Upper lobe of right lung (tissue), 1 donor: ENCODE measurements at places on chromosomes 16 and 17. TPM values are rescaled to one million over a fixed set of nuclear protein-coding genes. Genes with fewer than 3 reads are reported as not detected.

The DOC2B gene
- 13.7 TPM for total RNA-seq

DNA sequence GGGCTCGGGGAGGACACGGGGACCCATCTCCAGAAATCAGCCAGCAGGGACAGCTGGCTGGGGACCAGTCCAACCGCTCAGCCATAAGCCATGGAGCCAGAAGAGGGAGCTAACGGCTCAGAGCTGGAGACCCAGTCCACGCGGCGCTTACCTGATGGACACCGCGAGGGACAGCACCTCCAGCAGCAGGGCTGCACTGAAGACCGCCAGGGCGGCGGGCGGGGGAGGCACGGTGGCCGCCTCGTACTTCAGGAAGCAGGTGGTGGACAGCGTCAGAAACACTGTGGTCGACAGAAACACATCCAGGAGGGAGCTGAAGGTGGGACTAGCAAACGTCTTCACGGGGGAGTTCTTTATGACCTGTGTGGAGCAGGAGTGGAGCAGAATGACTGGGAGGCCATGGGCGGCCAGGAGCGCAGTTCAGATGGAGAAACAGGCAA, 102.6 kb upstream of the CREBBP start:
- no peak overlapping the region for H3K27ac ChIP-seq
- H3K36me3 ChIP-seq, result peaks cover 42% of the 10 kb centered on the region
- H3K4me3 ChIP-seq, result no peak overlapping the region
- no peaks in the 10 kb centered on the region for H3K4me1 ChIP-seq

DNA sequence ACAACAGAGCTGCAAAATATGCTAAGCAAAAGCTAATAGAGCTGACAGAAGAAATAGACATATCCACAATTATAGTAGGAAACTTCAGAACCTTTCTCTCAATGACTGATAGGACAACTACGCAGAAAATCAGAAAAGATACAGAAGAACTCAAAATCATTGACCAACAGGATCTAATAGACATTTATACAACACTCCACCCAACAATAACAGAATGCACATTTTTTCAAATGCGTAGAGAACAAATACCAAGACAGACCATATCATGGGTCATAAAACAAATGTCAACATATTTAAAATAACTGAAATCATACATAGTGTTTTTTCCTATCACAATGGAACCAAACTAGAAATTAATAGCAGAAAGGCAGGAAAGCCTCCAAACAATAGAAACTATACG, 237.4 kb downstream of the C16orf78 start:
- DNase-seq, result no peak
- H3K36me3 ChIP-seq, result no peaks in the 10 kb centered on the region
- no peaks in the 10 kb centered on the region for H3K27me3 ChIP-seq

The KRTAP1-1 gene
- not detected for total RNA-seq

- H3K27ac ChIP-seq, result no peak overlapping the region
- H3K27me3 ChIP-seq, result no peaks in the 10 kb centered on the region
- H3K4me1 ChIP-seq, result no peaks in the 10 kb centered on the region
Observed at GRCh38 chr17:61805399-61805798, 57.9 kb downstream of the BRIP1 start.

The ADAD2 gene
- 0.52 TPM for total RNA-seq

GRCh38 chr16:63466-63865, 9.0 kb downstream of the RHBDF1 start:
- peaks cover 52% of the 10 kb centered on the region for H3K36me3 ChIP-seq
- H3K4me3 ChIP-seq, result no peak overlapping the region
- no peak overlapping the region for H3K27ac ChIP-seq
- no peak for DNase-seq

DNA sequence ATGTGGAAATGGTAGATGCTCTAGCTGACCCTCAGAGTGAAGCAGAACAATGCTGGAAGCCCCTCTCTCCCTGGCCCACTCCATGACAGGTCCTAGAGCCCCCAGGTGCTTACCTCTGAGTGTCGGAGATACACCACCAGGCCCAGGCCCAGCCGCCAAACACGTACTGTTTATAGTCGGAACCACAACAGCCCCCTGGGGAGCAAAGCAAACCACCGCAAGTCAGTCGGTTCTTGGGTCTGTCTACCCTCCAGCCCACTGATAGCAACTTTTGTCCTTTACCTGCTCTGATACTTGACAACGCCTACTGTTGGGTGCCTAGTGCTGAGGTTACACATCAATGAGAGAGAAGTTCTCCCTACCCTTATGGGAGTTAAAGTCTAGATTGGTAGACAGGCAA, 8.7 kb downstream of the FLOT2 start:
- no peak overlapping the region for H3K27ac ChIP-seq
- no peak overlapping the region for H3K4me3 ChIP-seq
- H3K36me3 ChIP-seq, result peaks cover 34% of the 10 kb centered on the region
- no peaks in the 10 kb centered on the region for H3K27me3 ChIP-seq
- DNase-seq, result no peak

DNA sequence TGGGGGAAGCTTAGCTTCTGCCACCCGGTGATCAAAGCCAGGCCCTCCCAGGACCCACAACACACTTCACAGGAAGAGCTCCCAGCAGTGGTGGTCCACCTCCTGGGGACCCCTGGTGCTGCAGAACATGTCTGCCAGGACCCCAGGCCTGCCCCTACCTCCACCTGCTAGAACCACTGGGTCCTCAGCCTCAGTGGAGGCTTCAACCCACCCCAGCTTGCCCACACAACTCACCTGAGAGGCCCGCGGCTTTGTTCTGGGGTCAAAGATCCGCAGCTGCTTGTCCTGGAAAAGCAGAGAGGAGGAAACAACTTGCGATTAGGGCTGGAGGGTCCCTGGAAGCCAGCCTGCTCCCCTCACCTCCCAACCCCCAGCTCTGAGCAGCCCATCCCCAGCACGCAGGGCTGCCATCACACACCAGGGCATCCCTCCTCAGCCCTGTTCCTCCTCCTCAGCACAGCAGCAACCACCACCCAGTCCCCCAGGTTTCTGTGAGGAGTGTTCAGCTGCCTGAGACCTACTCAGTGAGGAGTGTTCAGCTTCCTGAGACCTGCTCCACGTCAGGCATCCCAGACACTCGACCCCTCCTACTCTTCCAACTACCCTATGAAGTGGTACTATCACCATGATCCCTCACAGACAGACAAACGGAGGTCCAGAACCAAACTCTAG, 21.2 kb downstream of the CORO7 start:
- no peak overlapping the region for H3K27ac ChIP-seq
- no peak for DNase-seq
- peaks cover 11% of the 10 kb centered on the region for H3K4me1 ChIP-seq
- H3K4me3 ChIP-seq, result no peak overlapping the region
- H3K36me3 ChIP-seq, result peaks cover 18% of the 10 kb centered on the region

DNA sequence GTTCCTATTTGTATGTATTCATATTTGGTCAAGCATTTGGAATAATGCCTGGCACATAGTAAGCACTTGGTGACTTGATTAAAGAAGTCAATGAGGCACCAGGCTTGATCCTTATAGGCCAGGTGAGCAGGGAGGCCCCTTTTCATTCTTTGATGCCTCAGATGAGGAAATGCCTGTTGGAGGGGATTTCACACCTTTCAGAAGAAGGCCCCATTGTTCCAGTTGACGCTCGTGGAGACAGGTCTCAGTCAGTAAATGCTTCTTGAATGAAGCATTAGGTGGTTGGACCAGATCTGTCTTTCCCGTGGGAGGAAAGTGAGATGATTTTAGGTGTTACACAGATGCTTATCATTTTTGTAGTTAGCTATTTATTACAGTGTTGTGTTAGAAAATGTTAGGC, 13.0 kb downstream of the LCMT1 start:
- H3K27me3 ChIP-seq, result no peaks in the 10 kb centered on the region
- no peak overlapping the region for H3K4me3 ChIP-seq
- H3K4me1 ChIP-seq, result peaks cover 3% of the 10 kb centered on the region
- no peak for DNase-seq
- H3K27ac ChIP-seq, result no peak overlapping the region
- H3K36me3 ChIP-seq, result peaks cover 19% of the 10 kb centered on the region

GRCh38 chr16:86951041-86951822, 366.0 kb downstream of the C16orf95 start:
- H3K27me3 ChIP-seq, result no peaks in the 10 kb centered on the region
- H3K4me1 ChIP-seq, result no peaks in the 10 kb centered on the region
- no peaks in the 10 kb centered on the region for H3K36me3 ChIP-seq
- no peak for DNase-seq

The CCL3 gene
- total RNA-seq, result 9.9 TPM

DNA sequence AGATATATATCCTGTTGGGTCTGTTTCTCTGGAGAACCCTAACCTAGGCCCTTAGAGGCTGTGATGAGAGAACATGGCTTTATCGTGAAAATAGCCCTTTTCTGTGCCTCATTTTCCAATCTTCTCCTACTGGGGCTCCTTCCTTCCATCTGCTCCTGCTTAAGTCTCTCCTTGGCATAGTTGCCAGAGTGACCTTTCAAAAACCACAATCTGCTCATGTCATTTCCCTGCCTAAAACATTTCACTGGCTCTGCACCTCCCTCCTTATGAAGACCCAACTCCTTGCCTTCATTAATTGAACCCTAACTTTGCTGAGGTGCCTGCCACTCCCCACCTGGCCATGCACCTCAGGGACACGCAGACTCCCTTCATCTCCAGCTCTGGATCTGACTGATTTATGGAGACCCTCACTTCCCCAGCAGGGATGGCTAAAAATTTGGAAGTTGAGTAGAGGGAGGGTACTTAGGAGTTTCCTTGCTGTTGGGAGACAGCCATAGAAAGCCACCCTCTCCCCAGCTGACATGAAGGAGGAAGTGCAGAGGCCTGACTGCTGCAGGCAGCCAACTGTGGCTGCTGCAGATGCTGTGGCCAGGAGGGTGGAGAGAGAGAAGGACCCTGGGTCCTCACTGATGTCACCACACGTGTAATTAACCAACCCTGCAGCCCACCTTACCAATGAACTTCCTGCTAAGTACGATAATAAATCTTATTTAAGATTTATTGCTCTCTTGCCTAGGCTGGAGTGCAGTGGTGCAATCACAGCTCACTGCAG, 6.3 kb upstream of the GGA2 start:
- no peak overlapping the region for H3K27ac ChIP-seq
- no peaks in the 10 kb centered on the region for H3K36me3 ChIP-seq
- H3K4me3 ChIP-seq, result no peak overlapping the region
- peaks cover 6% of the 10 kb centered on the region for H3K4me1 ChIP-seq
- H3K27me3 ChIP-seq, result no peaks in the 10 kb centered on the region
- DNase-seq, result no peak

GRCh38 chr16:88350922-88351321, 31.8 kb upstream of the ZNF469 start:
- H3K27ac ChIP-seq, result no peak overlapping the region
- H3K36me3 ChIP-seq, result no peaks in the 10 kb centered on the region
- H3K27me3 ChIP-seq, result no peaks in the 10 kb centered on the region
- no peaks in the 10 kb centered on the region for H3K4me1 ChIP-seq

The CES5A gene
- total RNA-seq, result not detected

- peak overlapping the region; percentile 83 for H3K27ac ChIP-seq
- peak overlapping the region; percentile 28 for H3K4me3 ChIP-seq
- peak; percentile 86 for DNase-seq
- H3K4me1 ChIP-seq, result peaks cover 40% of the 10 kb centered on the region
Observed at GRCh38 chr17:1730326-1731193, 6.1 kb downstream of the WDR81 start.

The SLC47A1 gene
- 13.4 TPM for total RNA-seq

DNA sequence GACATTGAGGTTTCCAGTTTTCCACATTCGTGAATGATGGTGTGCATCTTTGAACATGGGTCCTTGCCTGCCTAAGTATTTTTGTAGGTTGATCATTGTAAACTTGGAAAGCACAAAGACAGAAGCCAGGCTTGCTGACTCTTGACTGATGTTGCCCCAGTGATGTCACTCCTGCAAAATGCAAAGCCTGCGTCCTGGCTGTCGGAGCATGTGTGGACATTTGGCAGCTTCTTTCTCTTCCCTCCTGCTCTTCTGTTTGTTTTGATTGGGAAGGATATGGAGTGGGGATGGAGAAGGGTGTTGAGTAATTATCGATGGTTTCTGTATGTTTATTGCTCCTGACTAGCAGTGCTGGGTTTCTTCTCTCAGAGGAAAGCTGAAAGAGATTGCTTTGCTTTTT, 3.2 kb downstream of the NDE1 start:
- H3K4me3 ChIP-seq, result no peak overlapping the region
- no peaks in the 10 kb centered on the region for H3K27me3 ChIP-seq
- H3K27ac ChIP-seq, result no peak overlapping the region
- H3K36me3 ChIP-seq, result no peaks in the 10 kb centered on the region
- no peak for DNase-seq
- peaks cover 18% of the 10 kb centered on the region for H3K4me1 ChIP-seq

DNA sequence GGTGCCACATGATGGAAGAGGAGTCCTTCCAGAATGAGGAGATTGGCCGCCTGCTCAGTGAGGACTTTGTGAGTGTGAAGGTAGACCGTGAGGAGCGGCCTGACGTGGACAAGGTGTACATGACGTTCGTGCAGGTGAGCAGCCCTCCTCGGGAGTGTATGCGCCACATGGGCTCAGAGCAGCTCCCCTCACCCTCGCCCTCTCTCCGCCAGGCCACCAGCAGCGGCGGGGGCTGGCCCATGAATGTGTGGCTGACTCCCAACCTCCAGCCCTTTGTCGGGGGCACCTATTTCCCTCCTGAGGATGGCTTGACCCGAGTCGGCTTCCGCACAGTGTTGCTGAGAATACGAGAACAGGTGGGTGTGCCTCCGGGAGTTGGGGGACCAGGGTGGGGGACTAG, 1.9 kb downstream of the SPATA20 start:
- no peak overlapping the region for H3K27ac ChIP-seq
- H3K4me1 ChIP-seq, result no peaks in the 10 kb centered on the region
- H3K36me3 ChIP-seq, result no peaks in the 10 kb centered on the region
- H3K4me3 ChIP-seq, result no peak overlapping the region

DNA sequence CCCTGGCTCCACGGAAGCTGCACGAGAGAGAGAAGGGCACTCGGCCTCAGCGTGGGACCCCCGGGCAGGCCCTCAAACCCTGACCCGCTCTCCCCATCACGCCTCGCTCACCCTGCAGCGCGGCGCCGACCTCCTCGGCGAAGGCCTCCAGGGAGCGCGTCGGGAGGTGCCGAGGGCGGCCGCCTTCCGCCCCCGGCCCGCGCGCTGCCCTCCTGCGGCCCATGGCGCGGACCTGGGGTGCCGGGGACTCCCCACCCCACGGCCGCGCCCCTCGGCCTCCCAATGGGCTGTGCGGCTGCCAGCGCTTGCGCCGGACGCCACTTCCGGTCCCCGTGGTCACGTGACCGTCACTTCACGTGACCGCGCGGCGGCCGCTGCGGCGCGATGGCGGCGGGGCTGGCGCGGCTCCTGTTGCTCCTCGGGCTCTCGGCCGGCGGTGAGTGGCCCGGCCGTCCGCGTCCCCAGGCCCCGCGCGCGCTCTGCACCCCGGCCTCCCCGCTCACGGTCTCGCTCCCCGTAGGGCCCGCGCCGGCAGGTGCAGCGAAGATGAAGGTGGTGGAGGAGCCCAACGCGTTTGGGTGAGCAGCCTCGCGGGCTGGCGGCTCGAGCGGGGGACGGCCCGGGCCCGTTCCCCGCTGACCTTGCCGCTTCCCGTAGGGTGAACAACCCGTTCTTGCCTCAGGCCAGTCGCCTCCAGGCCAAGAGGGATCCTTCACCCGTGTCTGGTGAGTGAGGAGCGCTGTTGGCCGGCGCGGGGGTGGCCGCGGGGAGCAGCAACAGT, at the start of the genes GNPTG and TSR3:
GNPTG (plus strand) TSS at position 350 of the 781 bp plus-strand sequence; CDS start at position 385, 35 bp downstream.
TSR3 (minus strand) TSS at position 297 of the 781 bp plus-strand sequence; CDS start at position 223, 74 bp downstream.
- peak within 1 kb of the TSS; percentile 85 for H3K27ac ChIP-seq
- DNase-seq, result peak; percentile 93
- peaks cover 23% of the 10 kb centered on the region for H3K36me3 ChIP-seq
- peaks cover 15% of the 10 kb centered on the region for H3K4me1 ChIP-seq
- no peaks in the 10 kb centered on the region for H3K27me3 ChIP-seq
